SJSA1 (cell line): ENCODE measurements at places on chromosomes 2 and 18. TPM values are rescaled to one million over a fixed set of nuclear protein-coding genes. Genes with fewer than 3 reads are reported as not detected.

GRCh38 chr2:38315707-38316333, 61.3 kb downstream of the ATL2 start:
- no peak for DNase-seq

DNA sequence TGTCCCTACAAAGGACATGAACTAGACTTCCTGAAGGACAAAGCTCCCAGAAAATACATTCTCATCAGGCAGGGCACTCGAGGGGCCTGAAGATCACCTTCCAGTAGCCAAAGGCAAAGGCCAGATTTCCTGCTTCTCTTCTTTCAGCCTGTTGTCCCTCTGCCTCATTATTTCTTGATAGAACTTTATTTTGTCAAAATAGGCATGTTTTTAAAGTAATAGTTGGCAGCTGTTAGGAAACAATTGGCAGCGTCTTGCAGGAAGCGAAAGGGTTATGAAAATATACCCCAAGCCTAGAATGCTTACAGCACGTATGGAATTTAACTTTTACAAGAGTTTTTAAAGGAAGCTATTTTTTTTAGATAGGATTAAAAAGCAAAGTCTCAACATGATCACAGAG, 74.9 kb downstream of the LINC00305 start:
- no peak for DNase-seq

DNA sequence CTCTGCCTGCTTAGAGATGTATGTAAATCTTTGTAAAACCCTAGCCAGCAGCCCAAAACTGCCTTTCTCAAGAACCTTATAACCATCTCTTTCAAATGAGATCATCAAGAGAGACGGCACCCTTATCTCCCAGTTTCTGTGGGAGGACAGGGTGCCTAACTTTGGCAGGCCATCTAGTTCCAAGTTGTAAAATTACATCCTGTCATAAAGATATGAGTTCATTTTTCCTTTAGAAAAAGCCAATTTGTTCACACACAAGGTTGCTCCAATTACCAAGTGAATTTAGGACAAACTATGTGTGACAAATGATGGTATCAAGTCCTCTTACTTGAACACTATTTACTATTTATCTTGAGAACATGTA, 65.3 kb downstream of the MEMO1 start:
- no peak for DNase-seq

GRCh38 chr2:133062931-133063665, 393.1 kb upstream of the LYPD1 start:
- DNase-seq, result no peak

The DSC2 gene
- total RNA-seq, result 1.3 and 1.6 TPM in 2 replicates

The C2orf72 gene
- total RNA-seq, result 0.41 TPM in 1 of 2 replicates, not detected in the other

The MAL gene
- not detected in 2 replicates for total RNA-seq
